ENCODE measurements at places on chromosomes 12 and 14.

- no peak overlapping the region for H3K27ac ChIP-seq
- no peak overlapping the region for H3K4me3 ChIP-seq
- no peaks in the 10 kb centered on the region for H3K27me3 ChIP-seq
Observed at GRCh38 chr12:55777856-55778255, 34.9 kb downstream of the GDF11 start.

- H3K27ac ChIP-seq: peak overlapping the region; percentile 95
- DNase-seq: no peak
- peaks cover 62% of the 10 kb centered on the region for H3K36me3 ChIP-seq
Observed at GRCh38 chr12:124371970-124372555, 77.2 kb downstream of the RFLNA start.

- H3K36me3 ChIP-seq: no peaks in the 10 kb centered on the region
- no peaks in the 10 kb centered on the region for H3K27me3 ChIP-seq
- H3K4me1 ChIP-seq: no peaks in the 10 kb centered on the region
- H3K4me3 ChIP-seq: no peak overlapping the region
- H3K27ac ChIP-seq: no peak overlapping the region
- no peak for DNase-seq
Observed at GRCh38 chr12:29264424-29264823, 115.3 kb downstream of the FAR2 start.

DNA sequence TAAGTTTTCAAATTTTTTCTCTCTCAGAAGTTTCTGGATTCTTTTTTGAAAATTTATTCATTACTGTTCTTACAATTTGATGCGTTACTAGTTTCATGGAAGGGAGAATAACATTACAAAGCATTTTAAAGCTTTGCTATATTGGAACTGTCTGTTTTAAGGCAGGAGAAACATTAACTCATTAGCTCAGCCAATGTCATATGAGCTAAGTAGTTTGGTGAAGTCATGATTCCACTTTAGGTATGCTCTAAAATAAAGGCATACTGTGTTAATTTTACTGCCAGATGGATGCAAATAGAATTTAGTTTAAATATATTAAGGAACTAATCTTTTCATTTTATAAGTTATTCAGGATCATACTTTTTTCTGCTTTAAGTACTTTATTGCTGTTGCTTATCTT, 46.0 kb downstream of the ARID2 start:
- H3K27me3 ChIP-seq: no peaks in the 10 kb centered on the region
- no peaks in the 10 kb centered on the region for H3K36me3 ChIP-seq
- peak overlapping the region; percentile 69 for H3K27ac ChIP-seq
- peak overlapping the region; percentile 15 for H3K4me3 ChIP-seq

DNA sequence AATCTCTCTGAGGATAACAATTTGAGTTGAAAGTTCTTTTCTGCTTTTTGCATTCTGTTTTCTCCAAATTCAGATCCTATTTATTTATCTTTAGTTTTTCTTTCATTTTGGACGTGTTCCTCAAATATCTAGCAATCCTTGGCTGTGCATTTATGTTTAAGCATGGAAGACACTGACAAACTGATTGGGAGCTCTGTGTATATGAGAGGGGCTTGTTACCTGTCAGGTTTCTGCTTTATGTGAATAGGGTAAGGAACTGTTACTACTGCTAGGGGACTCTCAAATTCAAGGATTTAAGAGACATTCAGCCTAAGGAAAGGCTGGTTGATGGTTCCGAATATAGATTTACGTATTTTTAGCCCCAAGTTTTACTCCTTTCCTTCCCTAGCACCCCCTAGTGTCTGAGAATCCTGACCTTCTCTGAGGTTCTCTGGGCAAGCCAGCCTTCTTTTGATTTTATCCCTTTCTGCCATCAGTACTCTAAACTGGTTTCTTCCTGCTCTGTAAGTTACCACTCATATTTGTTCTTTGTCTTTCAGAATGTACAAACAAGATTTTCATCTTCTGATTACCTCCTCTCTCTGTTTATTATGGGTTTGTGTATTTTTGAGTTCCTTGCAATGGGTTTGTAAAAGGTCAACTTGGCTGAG, 30.5 kb downstream of the YLPM1 start:
- peaks cover 21% of the 10 kb centered on the region for H3K4me1 ChIP-seq
- no peak overlapping the region for H3K27ac ChIP-seq
- no peak overlapping the region for H3K4me3 ChIP-seq
- no peaks in the 10 kb centered on the region for H3K27me3 ChIP-seq

DNA sequence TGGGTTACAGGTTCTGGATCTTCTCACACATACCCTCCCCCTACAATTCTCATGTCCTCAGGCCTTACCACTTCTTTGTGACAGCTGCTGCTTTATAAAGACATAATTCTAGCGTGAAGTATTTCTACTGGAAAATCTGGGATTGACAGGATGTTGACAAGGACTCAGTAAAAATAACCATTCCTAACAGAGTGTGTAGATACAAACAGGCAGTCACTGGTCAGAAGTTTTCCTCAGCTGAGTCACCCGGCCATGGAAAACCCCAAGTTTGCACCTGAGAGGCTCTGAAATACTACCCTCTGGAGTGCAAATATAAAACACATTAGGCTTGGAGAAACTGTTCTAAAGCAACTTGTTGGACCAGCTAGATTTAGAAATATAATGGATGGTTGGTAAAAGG, 54.4 kb downstream of the SPPL3 start:
- DNase-seq: no peak
- no peaks in the 10 kb centered on the region for H3K36me3 ChIP-seq
- H3K4me3 ChIP-seq: peak overlapping the region; percentile 23
- H3K27me3 ChIP-seq: no peaks in the 10 kb centered on the region
- peaks cover 76% of the 10 kb centered on the region for H3K4me1 ChIP-seq
- H3K27ac ChIP-seq: peak overlapping the region; percentile 87

DNA sequence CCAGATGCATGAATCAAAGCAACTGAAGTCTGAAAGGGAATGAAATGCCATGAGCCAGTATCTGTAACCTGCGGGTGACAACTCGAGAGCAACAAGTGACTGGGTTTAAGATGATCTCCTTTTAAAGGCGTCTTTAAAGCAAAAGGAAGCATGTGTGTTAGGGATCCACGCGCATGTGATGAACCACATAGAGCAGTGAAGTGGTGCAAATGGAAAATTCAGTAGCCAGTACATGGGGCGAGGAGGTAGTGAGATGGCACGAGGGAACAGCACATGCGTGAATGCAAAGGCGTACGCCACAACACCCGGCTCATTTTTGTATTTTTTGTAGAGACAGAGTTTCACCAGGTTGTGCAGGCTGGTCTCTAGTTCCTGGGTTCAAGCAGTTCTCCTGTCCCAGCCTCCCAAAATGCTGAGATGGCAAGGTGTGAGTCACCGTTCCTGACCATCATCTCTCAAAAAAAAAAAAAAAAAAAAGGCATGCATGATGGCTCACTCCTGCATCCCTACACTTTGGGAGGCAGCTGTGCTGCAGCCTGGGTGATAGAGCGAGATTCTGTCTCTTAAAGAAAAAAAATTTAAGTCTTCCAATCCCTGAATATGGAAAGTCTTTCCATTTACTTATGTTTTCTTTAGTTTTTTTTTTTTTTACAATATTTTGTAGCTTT, 24.6 kb upstream of the BCL7A start:
- H3K4me3 ChIP-seq: no peak overlapping the region
- DNase-seq: no peak
- H3K27ac ChIP-seq: no peak overlapping the region
- H3K36me3 ChIP-seq: no peaks in the 10 kb centered on the region
- no peaks in the 10 kb centered on the region for H3K27me3 ChIP-seq

DNA sequence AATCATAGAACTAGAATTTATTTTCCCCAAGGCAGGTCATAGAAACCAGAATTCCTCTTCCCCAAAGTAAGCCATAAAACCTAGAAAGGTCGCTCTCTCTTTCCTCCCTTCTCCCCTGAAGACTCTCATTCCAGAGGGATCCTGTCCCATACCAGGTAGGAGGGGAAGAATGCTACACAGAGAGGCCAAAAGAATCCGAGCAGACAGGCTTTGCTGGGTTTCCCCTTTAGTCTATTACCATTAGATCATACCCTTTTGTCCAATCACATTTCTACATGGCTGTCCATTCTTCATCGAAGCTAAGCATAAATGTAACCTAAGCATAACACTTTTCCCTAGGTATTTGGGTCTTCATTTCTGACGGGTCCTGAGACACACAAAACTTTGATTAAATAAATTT, 204.5 kb downstream of the SPTSSA start:
- no peaks in the 10 kb centered on the region for H3K4me1 ChIP-seq
- H3K4me3 ChIP-seq: no peak overlapping the region
- DNase-seq: no peak
- no peaks in the 10 kb centered on the region for H3K27me3 ChIP-seq
- H3K36me3 ChIP-seq: no peaks in the 10 kb centered on the region

DNA sequence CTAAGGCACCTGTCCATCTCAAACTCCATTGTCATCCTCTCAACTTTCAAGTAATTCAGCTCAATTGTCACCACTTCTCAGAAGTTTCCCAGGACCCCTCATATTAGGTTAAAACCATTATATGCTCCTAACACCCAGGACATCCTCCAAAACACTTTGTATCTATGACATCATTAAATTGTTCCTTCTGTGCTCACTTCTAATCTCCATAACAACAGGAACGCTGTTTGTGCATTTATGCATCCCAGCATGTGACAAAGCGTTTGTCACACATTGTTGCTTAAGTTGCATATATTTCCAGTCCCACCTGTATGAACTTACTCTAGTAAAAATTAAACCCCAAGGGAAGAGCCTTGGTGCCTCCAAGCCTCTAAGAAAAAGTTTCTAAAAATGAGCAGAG, 133.9 kb downstream of the TBX5 start:
- H3K27ac ChIP-seq: no peak overlapping the region
- H3K27me3 ChIP-seq: peaks cover 7% of the 10 kb centered on the region
- no peak overlapping the region for H3K4me3 ChIP-seq
- no peaks in the 10 kb centered on the region for H3K4me1 ChIP-seq
- no peaks in the 10 kb centered on the region for H3K36me3 ChIP-seq

DNA sequence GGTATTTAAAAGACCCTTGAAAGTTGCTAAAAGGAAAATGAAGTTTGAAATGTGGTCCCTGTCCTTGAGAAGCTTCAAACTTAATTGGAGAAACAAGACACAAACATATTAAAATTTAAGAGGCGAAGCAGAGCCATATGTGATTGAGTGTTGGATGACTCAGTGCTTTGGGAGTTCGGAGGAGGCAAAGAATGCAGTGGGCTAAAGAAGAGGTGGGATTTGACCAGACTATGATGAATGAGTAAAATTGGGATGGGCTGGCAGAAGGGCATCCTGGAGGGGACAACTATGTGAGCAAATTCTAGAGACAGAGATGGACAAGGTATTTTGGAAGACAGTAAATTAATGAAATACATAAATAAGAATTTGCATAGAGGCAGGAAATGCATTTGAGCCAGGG, 358.6 kb downstream of the EGLN3 start:
- no peak for DNase-seq
- H3K36me3 ChIP-seq: no peaks in the 10 kb centered on the region
- no peaks in the 10 kb centered on the region for H3K4me1 ChIP-seq
- H3K27me3 ChIP-seq: no peaks in the 10 kb centered on the region
- H3K4me3 ChIP-seq: no peak overlapping the region
- H3K27ac ChIP-seq: no peak overlapping the region

DNA sequence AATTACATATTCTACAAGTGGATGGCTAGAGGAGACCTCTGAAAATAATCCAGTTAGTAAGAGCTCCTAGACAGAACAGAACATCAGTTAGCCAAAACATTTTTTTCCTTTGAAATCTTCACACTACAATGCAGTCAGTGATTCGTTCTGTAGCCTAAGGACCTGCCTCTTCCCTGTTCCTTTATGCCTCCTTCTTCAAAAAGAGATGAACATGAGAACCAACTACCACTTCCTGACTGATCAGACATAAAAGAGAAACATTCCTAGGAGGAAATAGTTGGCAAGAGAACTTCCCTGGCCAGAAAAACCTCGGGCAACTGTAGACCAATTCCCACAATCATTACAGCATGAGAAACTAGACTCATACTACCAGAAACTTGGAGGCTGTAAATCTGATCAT, 29.4 kb downstream of the ITPR2 start:
- no peaks in the 10 kb centered on the region for H3K27me3 ChIP-seq
- H3K27ac ChIP-seq: no peak overlapping the region
- H3K4me1 ChIP-seq: peaks cover 7% of the 10 kb centered on the region

DNA sequence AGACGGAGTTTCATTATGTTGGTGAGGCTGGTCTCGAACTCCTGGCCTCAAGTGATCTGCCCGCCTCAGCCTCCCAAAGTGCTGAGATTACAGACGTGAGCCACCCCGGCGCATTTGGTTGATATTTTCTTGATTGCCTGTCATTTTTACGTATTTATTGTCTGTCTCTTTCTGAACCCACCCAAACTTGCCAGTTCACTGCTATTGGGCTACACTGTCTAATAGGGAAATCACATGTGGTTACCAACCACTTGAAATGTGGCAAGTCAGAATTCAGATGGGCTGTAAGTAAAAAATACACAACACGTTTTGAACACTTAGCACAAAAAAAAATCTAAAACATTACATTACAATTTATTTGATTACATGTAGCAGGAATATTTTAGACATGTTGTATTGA, 2.1 kb downstream of the WSB2 start:
- H3K4me1 ChIP-seq: peaks cover 37% of the 10 kb centered on the region
- H3K27ac ChIP-seq: peak overlapping the region; percentile 98
- H3K4me3 ChIP-seq: no peak overlapping the region
- no peaks in the 10 kb centered on the region for H3K36me3 ChIP-seq
- no peaks in the 10 kb centered on the region for H3K27me3 ChIP-seq

DNA sequence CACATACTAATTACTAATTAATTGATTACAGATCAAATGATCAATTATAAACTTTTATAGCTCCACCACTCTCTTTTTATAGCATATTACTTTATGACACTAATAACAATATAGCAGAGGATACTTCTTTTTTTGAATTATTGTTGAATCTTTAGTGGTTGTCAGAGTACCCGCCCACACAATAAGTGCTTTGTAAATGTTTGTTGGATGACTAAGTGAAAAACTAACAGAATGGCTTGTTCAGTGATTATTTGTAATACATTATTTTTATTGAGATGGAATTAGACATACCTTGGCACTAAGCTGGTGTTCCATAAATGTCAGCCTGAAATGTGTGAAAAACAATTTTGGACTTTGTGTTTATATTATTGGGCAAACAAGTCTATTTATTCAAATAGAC, 670.5 kb upstream of the ATXN7L3B start:
- H3K27ac ChIP-seq: no peak overlapping the region
- DNase-seq: no peak
- no peaks in the 10 kb centered on the region for H3K4me1 ChIP-seq
- H3K36me3 ChIP-seq: no peaks in the 10 kb centered on the region
- H3K27me3 ChIP-seq: no peaks in the 10 kb centered on the region
- no peak overlapping the region for H3K4me3 ChIP-seq

DNA sequence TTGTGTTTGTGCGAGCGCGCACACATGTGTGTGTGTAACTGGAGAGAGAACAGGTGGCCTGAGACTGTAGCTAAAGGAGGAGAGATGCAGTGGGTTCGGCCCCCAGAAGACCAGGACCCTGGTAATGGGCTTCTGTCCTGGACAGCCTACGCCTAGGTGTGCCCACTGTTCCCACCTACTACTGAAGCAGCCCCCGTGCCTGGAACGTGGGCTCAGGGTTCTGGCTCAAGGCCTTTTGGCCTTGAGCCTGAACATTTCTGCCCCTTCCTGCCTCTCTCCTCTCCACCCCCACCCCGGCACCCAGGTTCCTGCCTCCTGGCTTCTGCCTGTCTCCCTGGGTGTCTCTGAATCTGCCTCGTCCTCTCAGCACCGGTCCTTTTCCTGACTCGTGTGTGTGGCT, 1.5 kb upstream of the NXPH4 start:
- H3K27ac ChIP-seq: no peak overlapping the region
- DNase-seq: no peak
- H3K36me3 ChIP-seq: no peaks in the 10 kb centered on the region
- H3K4me1 ChIP-seq: peaks cover 14% of the 10 kb centered on the region

Measured in psoas muscle (tissue), 8 donors.